ELR (cell line): ENCODE measurements at places on chromosomes 1 and 21.

DNA sequence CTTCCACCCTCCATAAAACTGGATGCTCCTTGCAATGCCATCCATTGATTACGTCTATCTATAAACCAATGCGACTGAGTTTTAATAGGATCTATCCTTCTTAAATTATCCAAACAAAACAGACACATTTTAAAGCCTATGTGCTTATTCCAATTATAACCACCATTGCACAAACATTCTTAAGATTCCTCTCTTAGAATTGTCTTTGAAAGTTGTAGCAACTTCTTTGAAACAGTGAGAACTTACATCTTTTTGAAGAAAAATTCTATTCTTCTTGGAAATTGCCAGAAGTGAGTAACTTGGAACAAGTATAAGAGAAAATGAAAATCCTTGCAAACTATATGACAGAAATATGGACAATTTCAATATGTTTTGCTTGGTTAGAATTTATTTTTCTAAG is at the start of gene KRTAP26-1:
TSS of gene KRTAP26-1 (minus strand) at position 101 of the 400 bp plus-strand sequence. CDS start 280 bp downstream, outside the sequence.
- DNase-seq = no peak

DNA sequence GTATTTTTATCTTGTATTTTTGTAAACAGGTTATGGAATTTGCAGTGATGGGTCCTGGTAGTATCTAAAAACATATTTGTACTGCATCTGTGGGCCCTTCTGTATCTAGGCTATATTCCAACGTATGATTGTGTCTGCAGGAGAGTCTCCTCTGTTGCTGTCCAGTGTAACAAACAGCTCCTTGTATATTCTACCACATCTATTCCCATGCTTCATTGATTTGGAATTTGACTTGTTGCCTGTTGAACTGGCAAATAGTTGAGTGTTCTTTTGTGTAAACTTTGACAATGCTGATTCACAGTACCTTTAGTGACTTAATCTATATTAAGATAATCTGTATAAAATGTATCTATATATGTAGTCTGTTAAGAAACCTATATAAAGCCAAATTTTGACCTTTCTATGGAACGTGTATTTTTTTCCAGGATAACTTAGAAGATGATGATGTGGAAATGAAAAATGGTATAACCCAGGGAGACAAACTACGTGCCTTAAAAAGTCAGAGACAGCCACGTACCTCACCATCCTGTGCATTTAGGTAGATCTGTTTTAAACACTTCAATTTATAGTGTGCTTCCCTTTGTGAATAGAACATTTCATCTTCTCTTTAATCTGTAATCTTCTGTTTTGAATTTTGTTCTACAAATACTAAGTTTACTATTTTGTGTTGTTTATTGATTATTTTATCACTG is 43.4 kb upstream of the GPR88 start:
- peak; percentile 44 for DNase-seq

GRCh38 chr1:56331207-56331891 is 248.0 kb downstream of the PLPP3 start:
- DNase-seq = no peak

GRCh38 chr21:35563885-35564451 is 496.4 kb downstream of the SETD4 start:
- peak; percentile 66 for DNase-seq

- DNase-seq = no peak
Measured at GRCh38 chr1:230175163-230175747, 108.2 kb downstream of the GALNT2 start.

- peak; percentile 26 for DNase-seq
Measured at GRCh38 chr1:209531006-209531405, 52.5 kb upstream of the CAMK1G start.

DNA sequence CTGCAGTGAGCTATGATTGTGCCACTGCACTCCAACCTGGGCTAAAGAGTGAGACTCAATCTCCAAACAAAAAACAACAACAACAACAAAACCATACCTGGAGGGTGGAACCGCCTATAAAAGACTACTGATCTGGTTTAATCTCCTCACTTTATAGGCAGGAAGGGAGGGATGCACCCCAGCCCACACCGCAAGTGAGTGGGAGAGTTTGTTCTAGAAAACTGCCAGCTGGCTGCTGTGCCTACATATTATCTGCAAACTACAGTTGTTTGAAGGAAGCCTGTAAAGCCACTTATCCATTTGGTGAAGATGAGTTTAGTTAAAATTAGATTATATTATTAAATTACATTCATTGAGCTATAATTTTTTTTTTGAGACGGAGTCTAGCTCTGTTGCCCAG is 9.1 kb upstream of the SRSF10 start:
- no peak for DNase-seq

- DNase-seq = no peak
Measured at GRCh38 chr1:50292276-50292675, 131.0 kb downstream of the DMRTA2 start.

DNA sequence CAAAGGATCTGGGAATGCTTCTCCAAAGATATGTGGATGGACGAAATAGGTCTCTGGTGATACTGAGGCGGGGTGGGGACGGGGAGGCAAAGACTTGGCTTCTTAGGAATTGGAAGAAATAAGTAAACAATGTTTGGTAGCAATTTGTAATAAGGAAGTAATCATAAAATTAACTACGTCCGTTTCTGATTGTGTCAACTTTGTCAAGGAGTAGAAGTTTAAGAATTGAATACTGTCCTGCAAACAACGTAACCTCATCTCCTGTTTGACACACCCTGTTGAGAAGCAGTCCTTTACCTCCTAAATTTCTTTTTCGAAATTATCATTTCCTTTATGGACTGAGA is 471 bp downstream of the POLR3C start:
- DNase-seq = peak; percentile 14

DNA sequence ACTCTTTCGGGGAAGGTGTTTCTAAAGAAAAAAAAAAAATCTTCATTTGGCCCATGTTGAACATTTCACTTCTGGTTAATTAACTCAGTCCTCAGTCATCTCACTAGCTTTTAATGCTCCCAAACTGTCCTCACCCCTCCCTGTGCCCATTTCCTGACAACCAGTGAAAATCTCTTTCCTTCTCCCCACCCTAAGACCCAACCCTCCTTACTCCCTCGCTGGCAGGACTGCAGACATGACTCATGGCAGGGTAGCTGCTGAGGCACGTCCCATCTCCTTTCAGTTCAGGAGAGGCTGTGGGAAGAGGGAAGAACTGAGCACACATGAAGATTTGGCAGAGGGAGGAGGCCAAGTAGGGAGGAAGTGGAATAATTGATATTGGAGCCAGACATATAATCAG is 12.6 kb downstream of the PKP1 start:
- peak; percentile 65 for DNase-seq

GRCh38 chr21:29555601-29556000 is 256.9 kb downstream of the BACH1 start:
- DNase-seq = no peak

GRCh38 chr1:174692313-174692712 is 244.5 kb downstream of the GPR52 start:
- DNase-seq = peak; percentile 55

GRCh38 chr21:34166468-34166867 is 93.1 kb downstream of the MRPS6 start:
- DNase-seq = no peak

DNA sequence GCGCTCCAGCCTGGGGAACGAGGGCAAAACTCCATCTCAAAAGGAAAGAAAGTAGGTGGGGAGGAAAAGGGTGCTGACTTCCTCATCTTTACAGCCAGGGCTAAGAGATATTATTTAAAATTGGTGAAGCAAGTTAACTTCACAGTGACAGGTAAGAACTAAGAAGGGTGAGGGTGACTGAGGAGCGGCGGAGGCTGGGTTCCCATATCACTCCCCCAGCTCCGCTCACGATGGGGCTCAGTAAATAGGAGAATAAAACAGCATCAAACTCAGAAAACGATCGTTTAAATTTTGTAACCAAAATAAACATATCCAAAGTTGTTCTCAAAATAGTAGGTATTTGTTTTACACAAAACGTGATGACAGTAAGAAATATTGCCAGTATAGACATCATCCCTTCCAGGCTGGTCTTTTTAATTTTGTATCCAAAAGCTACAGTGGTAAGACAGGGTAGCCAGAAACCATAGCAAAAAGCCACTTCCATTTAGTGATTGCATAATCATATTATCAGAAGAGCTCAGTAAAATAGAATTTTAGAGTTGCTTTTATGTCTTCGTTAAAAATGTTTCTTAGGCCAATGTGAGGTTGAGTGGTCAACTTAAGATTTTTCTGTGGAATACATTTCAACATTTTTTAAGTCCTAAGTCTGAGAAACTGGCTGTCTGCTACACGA is 26.2 kb upstream of the ADARB1 start:
- DNase-seq = no peak

DNA sequence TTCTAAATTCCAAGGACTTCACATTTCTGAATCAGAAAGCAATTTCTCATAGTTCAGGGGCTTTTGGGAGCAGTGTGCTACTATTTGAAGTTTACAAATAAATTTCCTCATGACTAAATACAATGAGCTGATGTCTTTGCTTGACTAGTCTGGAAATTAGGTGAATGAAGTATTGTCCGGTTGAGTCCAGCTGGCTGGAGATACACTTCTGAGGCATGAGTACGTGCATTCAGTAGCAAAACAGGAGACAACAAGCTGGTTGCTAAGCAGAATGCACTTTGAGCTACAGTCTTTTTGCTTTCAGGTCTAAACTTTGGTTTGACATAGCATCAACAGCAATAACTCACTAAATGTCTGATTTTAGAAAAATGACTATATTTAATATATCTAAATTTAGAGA is 27.1 kb downstream of the ZNHIT6 start:
- DNase-seq = peak; percentile 15

- DNase-seq = no peak
Measured at GRCh38 chr1:26344147-26344920, 9.6 kb downstream of the CRYBG2 start.

DNA sequence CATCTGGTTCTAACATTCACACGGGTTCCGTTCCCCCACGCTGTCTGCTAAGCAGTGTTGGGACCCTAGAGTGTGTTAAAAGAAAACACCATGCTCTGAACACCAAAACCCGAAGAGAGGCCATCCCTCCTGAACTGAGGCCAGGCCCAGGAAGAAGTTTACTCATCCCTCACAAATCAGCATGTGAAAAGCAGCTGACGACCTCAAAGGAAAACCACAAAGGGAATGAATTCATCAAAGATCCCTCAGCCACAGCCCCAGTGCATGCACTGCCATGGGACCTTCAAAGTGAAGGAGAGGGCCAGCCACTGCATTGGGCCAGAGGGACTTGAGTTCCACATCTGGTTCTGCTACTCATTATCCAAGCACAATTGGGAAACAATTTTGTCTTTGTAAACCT is 7.0 kb upstream of the PSEN2 start:
- peak; percentile 85 for DNase-seq

GRCh38 chr1:116409751-116410191 is 36.7 kb downstream of the ATP1A1 start:
- DNase-seq = no peak

DNA sequence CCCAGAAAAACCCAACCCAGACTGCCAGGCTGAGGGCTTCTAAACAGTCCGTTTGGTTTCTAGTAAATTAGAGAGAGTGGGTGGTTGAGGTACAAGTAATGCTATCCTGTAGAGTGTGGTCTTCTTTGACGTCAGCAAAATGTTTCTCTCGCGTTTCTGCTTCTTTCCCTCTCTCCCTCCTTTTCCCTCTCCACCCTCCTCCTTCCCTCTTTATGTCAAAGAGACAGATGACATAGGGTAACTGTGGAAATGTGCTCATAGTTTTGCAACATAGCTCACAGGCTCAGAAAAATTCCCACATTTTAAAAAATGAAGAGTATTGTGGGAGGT is 158.3 kb downstream of the TOMM20 start:
- DNase-seq = no peak

DNA sequence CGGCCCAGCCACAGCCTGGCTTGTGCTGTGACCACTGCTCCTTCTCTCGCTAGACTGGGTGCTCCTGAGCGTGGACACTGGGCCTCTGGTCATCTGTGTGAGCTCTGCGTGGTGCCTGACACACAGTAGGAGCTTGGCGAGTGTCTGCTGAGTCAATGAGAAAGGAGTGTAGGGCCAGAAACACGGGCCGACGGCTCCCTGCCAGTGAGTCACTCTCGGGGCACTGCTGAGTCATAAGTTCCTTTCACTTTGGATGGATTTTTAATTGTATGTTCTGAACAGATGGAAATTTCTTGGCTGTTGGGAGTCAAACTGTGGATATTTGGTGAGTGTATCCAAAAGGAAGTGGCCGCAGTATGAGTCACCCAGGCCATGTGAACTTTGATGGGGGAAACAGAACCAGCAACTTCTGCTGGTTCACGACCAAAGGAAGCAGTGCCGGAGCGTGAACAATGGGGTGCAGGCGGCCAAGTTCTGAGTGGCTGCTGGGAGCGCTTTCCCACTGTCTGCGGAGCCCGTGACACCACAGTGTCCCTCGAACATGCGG is 41.0 kb upstream of the COL18A1 start:
- peak; percentile 100 for DNase-seq

GRCh38 chr21:31493350-31493880 is 149.4 kb upstream of the TIAM1 start:
- no peak for DNase-seq

DNA sequence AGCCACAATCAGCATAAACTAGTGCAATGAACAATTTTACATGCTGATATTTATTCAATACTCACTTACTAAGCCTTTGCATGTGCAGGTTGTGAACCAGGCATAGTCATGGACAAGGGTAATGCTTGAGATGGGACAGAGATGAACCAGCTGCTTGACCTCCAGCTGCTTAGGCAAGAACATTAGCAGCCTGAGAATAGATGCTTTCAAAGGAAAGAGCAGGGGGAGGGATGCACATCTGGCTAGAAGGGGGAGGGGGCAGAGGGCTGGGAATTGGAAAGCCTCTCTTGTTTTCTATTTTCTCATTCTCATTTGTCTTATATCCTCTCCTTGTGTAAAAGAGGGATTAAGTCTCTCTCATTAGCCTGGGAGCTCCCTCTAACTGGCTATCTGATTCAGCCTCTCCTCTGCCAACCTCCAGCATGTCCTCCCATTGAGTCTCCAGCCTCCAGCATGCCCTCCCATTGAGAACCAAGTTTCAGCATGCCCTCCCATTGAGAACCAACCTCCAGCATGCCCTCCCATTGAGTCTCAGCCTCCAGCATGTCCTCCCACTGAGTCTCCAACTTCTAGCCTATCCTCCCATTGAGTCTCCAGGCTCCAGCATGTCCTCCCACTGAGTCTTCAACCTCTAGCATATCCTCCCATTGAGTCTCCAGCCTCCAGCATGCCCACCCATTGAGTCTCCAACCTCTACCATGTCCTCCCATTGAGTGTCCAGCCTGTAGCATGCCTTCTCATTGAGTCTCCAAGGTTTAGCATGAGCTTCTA is 38.4 kb upstream of the TRABD2B start:
- DNase-seq = no peak
